ENCODE measurements at places on chromosomes 13 and 19. TPM values are rescaled to one million over a fixed set of nuclear protein-coding genes. Genes with fewer than 3 reads are reported as not detected.
A peak's percentile ranks its signal among the peaks of the same experiment; 100 is the strongest.

SULT2A1 gene
- total RNA-seq, result not detected

- no peak for DNase-seq
Observed at GRCh38 chr13:100203696-100204367, 114.9 kb downstream of the PCCA start.

- DNase-seq, result no peak
Observed at GRCh38 chr19:32671883-32672593, 2.9 kb downstream of the ANKRD27 start.

DNA sequence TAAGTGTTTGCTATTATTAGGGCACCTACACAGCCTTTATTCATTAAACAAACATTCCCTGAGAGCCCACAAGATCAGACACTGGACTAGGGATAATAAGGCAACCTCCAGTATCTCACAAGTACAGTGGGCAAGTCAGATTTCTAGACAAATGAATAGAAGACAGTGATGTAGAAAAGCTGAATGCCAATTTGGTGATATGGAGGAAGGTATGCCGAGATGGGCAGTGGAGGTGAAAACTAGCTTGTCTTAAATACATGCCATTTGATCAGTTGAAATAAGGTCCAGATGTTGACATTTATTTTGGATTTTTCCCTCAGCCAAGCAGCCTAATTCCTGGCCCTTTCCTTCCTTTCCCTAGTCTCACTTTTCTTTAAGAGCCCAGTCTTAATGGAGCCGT is 130.3 kb downstream of the RXFP2 start:
- no peak for DNase-seq

- no peak for DNase-seq
Observed at GRCh38 chr13:77337159-77337558, 10.3 kb upstream of the MYCBP2 start.

DNA sequence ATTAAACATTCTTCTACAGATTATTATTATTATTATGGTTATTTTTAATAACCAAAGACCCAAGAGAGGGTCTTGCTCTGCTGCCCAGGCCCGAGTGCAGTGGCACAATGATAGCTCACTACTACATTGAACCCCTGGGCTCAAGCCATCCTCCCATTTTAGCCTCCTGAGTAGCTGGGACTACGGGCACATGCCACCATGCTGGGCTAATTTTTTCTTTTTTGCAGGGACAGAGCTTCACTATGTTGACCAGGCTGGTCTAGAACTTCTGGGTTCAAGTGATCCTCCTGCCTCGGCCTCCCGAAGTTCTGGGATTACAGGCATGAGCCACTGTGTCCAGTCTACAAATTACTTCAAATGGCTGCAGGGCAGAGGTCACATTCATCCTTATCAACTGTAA is 179.8 kb downstream of the KCNRG start:
- DNase-seq, result no peak

- DNase-seq, result peak; percentile 81
Observed at GRCh38 chr19:13441810-13442512, 64.3 kb downstream of the CACNA1A start.

- DNase-seq, result no peak
Observed at GRCh38 chr13:110027470-110028240, 241.3 kb upstream of the IRS2 start.

DNA sequence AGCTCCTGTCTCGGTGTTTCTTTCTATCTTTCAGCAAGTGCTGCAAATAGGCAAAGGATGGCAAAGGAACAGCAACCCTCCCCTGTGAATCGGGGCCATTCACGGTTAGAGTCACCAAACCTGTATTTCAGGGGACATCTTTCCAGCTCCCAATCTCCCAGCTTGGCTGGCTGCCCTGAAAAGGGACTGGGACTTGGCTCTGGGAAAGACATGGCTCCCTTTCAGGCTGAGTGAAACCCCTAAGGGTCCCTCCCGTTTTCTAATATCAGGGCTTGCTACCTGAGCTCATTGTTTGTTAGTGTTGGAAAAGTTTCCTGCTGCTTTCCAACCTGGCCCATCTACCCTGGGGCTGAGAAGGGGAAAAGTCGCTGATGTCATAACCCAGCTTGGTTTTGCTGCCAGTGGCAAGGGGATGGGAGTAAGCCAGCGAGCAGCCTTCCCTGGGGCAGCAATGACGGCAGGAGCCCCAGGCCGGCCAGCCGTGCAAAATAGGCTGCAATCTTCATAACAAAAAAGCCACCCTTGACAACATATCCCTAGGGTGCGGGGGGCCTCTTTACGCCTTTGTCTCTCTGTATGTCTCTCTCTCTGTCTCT is 29.9 kb downstream of the SERP2 start:
- peak; percentile 66 for DNase-seq
